PC-3 (cell line): ENCODE measurements at places on chromosomes 12 and 14. TPM values are rescaled to one million over a fixed set of nuclear protein-coding genes. Genes with fewer than 3 reads are reported as not detected.

The SERPINA10 gene
- total RNA-seq, result not detected in 2 replicates

The IL23A gene
- total RNA-seq, result 17.5 and 18.2 TPM in 2 replicates

The SLC10A1 gene
- total RNA-seq, result not detected in 2 replicates

The NAV3 gene
- total RNA-seq, result 1.6 and 6.8 TPM in 2 replicates

The TRIM9 gene
- total RNA-seq, result 2.5 and 2.6 TPM in 2 replicates

The LYZ gene
- not detected in 2 replicates for total RNA-seq

GRCh38 chr14:95998656-95999055, 40.5 kb upstream of the C14orf132 start:
- no peaks in the 10 kb centered on the region for H3K27me3 ChIP-seq
- H3K4me1 ChIP-seq, result no peaks in the 10 kb centered on the region
- peak; percentile 33 for DNase-seq

GRCh38 chr12:10186299-10186698, 7.5 kb downstream of the TMEM52B start:
- H3K27me3 ChIP-seq, result no peaks in the 10 kb centered on the region
- no peak overlapping the region for H3K27ac ChIP-seq
- DNase-seq, result no peak

DNA sequence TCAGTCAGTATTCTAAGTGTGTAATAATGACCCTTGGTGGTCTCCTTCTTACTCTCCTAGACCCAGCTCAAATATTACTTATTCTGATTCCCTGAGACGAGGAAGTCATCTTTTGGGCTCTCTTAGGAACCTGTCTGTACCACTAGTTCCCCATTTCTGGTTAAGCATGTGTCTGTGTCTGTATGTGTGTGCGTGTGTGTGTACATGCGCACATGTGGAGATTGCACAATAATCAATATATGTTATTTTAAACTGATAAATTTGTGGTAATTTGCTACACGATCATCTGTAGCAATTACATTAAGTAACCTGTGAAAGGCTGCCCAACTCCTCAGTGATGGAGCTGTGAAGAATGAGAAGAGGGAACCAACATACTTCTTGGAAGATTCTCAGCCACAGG, 132.2 kb downstream of the ASCL4 start:
- H3K27ac ChIP-seq, result no peak overlapping the region
- no peak overlapping the region for H3K4me3 ChIP-seq
- peaks cover 7% of the 10 kb centered on the region; the same call in 1 of the 2 replicates for H3K4me1 ChIP-seq
- no peak for DNase-seq
- no peaks in the 10 kb centered on the region for H3K36me3 ChIP-seq

DNA sequence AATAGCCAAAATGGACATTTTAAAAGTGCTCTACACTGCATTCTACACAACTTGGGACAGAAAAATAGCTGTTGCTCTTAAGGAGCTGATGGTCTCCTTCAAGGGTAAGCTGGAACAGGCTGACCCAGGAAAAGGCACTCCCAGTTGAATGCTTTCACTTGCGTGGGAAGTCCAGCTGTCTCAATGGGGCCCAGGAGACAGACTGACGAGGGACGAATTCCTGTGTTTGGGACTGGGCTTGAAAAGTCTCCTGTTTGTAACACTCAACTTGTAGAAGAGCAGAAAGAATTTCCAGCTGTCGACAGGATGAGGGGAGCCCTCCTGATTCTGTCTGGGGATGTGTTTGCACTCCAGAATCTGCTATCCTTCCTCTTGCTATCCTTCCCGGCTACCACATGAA, 180.8 kb downstream of the ZFP36L1 start:
- no peak overlapping the region for H3K27ac ChIP-seq
- no peak for DNase-seq
- no peaks in the 10 kb centered on the region for H3K27me3 ChIP-seq
- H3K4me1 ChIP-seq, result peaks cover 11% of the 10 kb centered on the region
- peaks cover 9% of the 10 kb centered on the region; the same call in 1 of the 2 replicates for H3K36me3 ChIP-seq

GRCh38 chr12:125890971-125891370, 825.7 kb downstream of the AACS start:
- H3K36me3 ChIP-seq, result no peaks in the 10 kb centered on the region
- no peak overlapping the region for H3K27ac ChIP-seq
- peak; percentile 2 for DNase-seq
- no peaks in the 10 kb centered on the region for H3K27me3 ChIP-seq

GRCh38 chr12:78209846-78210505, 379.3 kb downstream of the NAV3 start:
- no peaks in the 10 kb centered on the region for H3K36me3 ChIP-seq
- H3K27ac ChIP-seq, result no peak overlapping the region; the same call in 1 of the 2 replicates
- H3K27me3 ChIP-seq, result no peaks in the 10 kb centered on the region
- DNase-seq, result no peak
- no peak overlapping the region for H3K4me3 ChIP-seq

- H3K27ac ChIP-seq, result no peak overlapping the region
- H3K4me3 ChIP-seq, result no peak overlapping the region
- H3K36me3 ChIP-seq, result no peaks in the 10 kb centered on the region
- peaks cover 32% of the 10 kb centered on the region for H3K27me3 ChIP-seq
- peaks cover 4% of the 10 kb centered on the region; the same call in 1 of the 2 replicates for H3K4me1 ChIP-seq
Observed at GRCh38 chr14:56172571-56172971, 54.4 kb downstream of the PELI2 start.

DNA sequence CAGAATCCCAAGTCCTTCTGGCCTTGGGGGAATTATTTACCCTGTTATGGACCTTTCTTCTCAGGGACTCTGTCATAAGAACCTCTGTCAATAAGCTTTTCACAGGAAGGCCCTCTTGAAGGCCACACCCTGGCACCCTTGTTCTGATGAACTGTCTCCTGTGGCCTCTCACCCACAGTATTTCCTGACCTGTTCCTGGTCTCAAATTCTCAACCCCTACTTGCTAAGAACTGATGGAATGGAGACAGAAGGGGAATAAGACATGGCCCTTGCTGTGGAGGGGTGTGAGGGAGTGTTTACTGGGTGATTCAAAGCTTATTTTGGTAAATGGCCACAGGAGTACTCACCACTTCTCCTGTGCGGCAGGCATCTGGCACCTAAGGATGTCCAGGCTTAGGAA, 1082.9 kb downstream of the BCL11B start:
- no peaks in the 10 kb centered on the region for H3K4me1 ChIP-seq
- no peak overlapping the region for H3K27ac ChIP-seq
- no peak for DNase-seq
- H3K27me3 ChIP-seq, result peaks cover 4% of the 10 kb centered on the region; the same call in 1 of the 2 replicates
- H3K36me3 ChIP-seq, result no peaks in the 10 kb centered on the region
- no peak overlapping the region for H3K4me3 ChIP-seq

- H3K36me3 ChIP-seq, result no peaks in the 10 kb centered on the region
- H3K27me3 ChIP-seq, result no peaks in the 10 kb centered on the region
- no peak overlapping the region for H3K27ac ChIP-seq
- H3K4me3 ChIP-seq, result no peak overlapping the region
Observed at GRCh38 chr12:67957383-67957782, 31.9 kb upstream of the IFNG-AS1 start.

DNA sequence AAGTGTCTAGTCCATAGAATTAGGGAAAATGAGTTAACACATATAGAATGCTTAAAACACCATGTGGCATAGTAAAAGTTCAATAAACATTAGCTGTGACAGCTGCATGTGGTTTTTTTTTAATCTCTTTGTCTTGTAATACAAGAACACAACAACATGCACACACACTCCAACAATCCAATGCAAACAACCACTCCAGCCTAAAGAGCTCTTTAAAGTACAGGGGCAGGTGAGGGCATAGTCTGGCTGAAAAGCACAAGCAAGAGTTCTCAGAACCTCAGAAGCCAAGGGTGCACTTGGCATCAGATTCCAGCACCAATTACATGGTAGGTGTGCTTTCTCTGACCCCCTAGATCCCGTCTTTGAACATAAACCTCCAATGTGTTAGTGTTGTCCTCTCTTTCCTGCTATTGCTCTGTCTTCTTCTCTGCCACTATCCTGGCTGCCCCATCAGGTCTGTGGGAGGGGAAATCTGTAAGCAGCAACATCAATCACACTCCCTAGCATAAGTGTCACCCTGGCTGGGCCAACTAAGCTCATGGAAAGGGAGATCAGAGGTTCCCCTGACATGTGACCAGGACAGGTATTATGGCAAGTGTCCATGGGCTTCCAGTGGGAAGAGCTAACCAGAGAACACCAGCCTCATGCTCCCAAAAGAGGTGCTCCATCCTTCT, 91.0 kb downstream of the SLC8A3 start:
- H3K4me1 ChIP-seq, result no peaks in the 10 kb centered on the region
- no peaks in the 10 kb centered on the region for H3K36me3 ChIP-seq
- H3K27me3 ChIP-seq, result peaks cover 70% of the 10 kb centered on the region
- DNase-seq, result no peak
- no peak overlapping the region for H3K4me3 ChIP-seq
- no peak overlapping the region for H3K27ac ChIP-seq

DNA sequence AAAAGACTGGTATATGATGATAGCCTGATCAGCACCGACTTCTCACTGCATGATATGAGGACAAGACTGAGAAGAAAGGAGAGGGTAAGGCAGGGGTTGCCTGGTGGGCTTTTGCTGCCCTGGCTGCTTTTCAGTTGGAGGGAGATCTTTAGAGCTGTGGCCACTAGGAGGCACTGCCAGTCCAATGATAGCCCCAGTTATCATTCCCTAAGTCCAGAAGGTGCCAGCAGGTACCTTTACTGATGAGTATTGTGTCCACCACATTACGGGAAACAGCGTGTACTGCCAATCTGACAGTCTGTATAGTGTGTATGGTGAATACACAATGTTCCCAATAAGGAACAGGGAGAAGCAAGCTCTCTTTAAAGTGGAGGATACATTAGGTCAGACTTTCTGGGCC, 55.8 kb upstream of the CCDC175 start:
- no peaks in the 10 kb centered on the region for H3K4me1 ChIP-seq
- DNase-seq, result peak; percentile 87
- H3K27ac ChIP-seq, result no peak overlapping the region
- H3K27me3 ChIP-seq, result peaks cover 75% of the 10 kb centered on the region
- no peaks in the 10 kb centered on the region for H3K36me3 ChIP-seq

DNA sequence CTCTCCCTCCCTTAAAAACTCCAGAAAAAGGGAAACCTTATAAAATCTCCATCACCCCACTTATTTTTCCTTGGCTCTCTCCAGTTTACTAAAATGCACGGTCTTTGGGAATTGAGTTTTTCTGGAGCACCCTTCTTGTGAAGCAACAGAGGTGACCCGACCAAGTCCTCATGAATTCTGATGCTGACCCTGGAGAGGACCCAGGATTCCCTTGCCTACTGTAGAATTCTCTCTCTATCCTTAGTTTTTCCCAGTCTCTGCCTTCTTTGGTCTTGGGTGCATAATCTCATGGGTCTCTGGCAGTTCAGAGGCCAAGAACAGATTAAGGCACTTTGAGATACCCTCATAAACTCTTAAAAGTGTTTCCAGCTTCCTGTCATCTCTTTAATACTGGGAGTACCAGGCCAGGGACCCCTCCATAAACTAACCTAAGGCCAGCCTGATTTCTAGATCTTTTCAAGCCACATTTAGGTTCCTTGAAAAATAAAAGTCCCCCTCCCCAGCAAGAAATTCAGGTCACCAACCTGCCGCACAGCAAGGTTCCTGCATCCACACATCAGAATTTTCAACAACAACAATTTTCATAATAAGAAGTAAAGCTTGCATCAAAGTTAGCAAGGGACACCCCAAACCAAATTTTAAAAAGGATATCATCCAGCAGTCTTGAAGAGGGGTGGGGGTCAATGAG, 5.1 kb upstream of the HOXC4 start:
- peaks cover 17% of the 10 kb centered on the region for H3K4me1 ChIP-seq
- H3K27me3 ChIP-seq, result peaks cover 8% of the 10 kb centered on the region; the same call in 1 of the 2 replicates
- DNase-seq, result no peak
- H3K27ac ChIP-seq, result no peak overlapping the region
- no peak overlapping the region for H3K4me3 ChIP-seq
- no peaks in the 10 kb centered on the region for H3K36me3 ChIP-seq

DNA sequence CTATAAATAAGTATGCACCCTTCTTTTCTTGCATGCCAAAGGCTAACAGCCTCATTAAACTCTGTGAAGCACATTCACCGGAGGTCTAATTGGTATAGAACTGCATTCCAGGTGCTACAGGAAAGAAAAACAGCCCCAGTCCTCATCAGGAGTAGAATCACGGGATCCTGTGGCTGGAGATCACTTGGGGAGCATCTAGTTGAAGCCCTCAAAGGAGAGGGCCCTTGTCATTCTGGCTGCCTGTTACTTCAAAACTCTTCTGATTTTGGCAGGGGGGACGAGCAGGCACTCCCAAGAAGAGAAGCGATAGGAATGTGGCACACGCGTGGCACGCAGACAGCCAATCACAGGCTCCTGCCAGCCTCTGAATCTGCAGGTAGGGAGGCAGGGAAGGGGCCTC, 154.4 kb downstream of the TTC7B start:
- no peak overlapping the region for H3K27ac ChIP-seq
- no peaks in the 10 kb centered on the region for H3K27me3 ChIP-seq
- no peak overlapping the region for H3K4me3 ChIP-seq
- H3K4me1 ChIP-seq, result peaks cover 12% of the 10 kb centered on the region; the same call in 1 of the 2 replicates
- no peaks in the 10 kb centered on the region for H3K36me3 ChIP-seq
